Hematopoietic multipotent progenitor cell treated with erythropoietin and hydrocortisone succinate and interleukin-3 and kit ligand, for 4 days (in vitro differentiated cells): ENCODE measurements at places on chromosomes 2 and 18.

DNA sequence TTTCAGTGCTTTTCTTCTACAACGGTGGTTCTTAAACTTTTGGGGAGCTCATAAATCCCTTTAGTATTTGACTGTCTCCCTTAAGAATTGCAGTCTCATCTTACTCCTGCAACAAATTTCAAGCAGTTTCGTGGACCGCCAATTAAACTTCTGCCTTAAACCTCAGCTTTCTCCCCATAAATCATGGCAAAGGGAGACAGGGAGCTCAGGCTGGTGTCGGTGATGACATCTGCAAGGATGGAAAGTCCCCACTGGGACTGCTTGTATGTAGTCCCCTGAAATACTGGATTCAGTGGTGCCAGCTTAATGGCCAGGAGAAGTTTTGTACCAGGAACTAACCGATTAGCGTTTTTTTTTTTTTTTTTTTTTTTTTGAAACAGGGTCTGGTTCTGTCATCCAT is 148.7 kb upstream of the ITGA6 start:
- DNase-seq, result no peak

- DNase-seq, result no peak
Observed at GRCh38 chr18:2654928-2655177, 673 bp upstream of the SMCHD1 start.

DNA sequence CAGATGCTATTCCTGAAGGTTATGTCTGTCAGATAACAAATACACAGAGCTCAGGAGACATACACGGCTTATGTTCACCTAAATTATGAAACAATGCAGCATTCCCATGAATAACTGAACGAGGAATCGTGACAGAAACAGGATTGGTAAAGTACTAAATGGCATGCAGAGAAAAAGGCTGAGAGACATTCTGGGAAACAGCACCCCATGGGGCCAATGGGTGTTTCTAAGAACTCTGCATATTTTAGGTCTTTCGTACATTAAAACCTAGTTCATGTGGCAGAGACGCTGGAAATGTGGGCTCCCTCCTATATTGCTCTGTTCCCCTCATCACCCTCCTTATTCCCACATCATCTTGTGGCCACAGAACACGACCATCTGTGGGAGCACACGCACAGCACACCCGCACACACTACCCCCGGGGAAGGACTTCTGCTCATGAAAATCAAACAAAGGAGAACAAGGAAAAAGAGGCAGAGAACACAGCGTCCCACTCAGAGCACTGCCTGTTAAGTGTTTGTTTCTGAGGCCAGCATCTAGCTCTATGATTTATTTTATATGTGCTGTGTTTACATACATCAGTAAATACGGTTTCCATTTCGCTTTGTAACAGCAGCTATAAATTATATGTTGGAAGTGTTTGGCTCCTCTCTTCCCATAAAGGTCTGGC is 143.6 kb downstream of the AFF3 start:
- DNase-seq, result no peak

DNA sequence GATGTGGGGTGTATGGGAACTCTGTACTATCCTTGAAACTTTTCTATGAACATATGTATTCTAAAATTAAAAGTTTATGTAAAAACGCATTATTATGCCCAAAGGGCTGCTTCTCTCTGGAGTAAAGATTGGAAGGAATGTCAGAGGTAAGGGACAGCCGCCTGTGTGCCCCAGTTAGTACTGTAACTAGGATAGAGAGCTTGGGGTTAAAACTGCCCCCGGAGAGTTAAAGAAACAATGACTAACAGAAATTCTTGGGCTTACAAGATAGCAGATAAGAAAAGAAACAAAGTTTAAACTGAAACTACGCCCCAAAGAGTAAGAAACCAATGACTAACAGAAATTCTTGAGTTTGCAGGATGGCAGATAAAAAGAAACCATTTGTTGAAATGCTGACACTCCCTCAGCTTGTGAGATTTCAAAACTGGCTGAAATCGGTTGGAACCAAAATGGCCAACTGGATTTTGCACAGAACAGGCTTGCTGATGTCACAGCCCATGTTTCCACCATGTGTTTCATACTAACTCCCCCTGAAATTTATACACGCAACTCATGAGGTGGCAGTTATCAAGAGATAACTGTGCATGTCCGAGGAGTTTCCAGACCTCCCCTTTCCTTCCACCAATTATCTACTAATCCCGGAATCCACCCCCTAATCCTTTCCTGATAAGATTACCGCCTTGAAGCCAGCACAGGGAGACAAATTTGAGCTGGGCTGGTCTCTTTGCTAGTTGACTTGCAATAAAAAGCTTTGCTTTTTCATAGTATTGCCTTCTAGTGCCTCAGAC is 8.7 kb upstream of the TXNDC2 start:
- DNase-seq, result peak; percentile 96

DNA sequence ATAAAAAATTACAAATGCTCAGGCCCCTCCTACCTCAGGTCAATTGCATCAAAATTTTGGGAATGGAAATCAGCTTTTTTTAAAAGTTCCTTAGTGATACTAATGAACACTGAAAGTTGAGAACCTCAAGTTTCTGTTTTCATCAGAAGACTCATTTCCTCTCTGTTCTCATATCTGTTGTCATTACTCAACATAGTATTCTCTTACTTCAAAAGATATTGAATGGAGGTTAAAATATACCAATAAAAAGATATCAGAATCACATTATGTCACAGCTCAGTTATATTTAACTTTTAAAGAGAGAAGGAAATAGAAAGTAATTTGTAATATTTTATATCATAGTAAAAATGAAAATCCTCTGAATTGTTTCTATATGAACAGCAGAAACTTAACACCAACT is 959.4 kb upstream of the LRRTM1 start:
- no peak for DNase-seq

GRCh38 chr2:178870703-178871102 is 63.5 kb upstream of the TTN start:
- no peak for DNase-seq

- DNase-seq, result peak; percentile 63
Observed at GRCh38 chr2:44793322-44793870, 148.1 kb upstream of the SIX3 start.

GRCh38 chr2:231567159-231567558 is 25.5 kb upstream of the TEX44 start:
- DNase-seq, result no peak

DNA sequence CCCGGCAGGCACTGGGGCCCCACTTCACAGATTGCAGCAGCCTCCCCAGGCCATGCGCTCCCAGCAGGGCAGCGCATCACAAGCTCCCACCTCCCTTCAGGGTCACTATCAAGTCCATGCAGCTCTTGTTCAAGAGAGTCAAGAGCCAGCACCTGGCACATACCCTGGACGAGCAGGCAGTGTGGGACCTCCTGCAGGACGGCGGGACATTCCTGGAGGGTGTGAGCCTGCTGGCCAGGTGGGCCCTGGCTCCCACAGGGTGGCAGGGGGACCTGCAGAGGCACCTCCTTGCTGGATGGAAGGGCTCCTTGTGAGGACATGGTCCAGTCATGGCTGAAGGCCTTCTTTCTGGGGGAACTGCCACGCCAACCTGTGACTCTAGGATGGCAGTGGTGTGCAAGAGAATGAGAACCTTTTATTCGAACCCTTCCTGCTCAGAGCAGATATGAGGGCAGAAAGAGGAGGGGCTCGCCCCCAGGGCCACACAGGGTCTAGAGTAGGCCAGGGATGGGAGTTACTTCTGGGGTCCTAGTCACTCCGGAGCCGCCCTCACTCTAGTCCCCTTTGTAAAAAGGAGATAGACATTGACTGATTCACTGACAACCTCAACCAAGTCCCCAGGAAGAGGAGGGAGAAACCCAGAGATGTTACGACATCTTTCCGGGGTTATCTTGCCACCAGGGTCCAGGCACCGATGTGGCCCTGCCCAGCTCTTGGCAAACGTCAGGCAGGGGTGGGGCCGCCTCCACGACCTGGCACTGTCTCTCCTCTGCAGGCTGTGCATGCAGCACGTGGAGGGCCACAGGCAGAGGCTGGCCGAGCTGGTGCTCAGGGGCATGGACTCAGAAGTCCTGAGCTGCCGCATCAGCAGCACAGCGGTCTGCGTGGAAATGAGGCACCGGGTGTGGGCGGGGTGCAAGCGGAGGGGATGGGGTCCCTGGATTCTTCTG is 31.3 kb downstream of the HJURP start:
- peak; percentile 66 for DNase-seq

DNA sequence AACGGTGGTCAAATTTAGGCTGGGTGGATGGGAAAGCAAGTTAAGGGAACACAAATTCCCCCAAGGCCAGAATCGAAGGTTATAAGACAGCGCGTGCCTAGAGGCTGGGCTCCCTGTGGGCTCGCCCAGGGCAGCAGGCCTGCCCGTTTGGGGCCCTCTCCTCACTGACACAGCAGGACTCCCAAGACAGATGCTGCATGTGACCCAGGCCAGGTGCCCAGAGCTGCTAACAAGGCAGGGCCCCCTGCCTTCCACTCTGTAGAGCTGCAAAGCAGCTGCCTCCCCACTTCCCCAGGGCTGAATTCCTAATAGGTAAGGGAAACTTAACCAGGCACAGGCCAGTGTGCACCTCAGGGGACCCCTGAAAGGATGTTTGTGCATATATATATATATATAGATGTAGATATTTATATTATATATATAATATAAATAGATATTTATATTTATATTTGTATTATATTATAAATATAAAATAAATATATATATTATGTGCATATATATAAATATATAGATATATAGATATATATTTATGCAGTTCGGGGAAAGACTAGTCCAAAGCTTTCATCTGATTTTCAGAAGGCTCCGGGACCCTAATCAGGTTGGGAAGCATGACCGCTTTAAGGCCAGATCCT is 43.7 kb downstream of the TMEM37 start:
- DNase-seq, result no peak

DNA sequence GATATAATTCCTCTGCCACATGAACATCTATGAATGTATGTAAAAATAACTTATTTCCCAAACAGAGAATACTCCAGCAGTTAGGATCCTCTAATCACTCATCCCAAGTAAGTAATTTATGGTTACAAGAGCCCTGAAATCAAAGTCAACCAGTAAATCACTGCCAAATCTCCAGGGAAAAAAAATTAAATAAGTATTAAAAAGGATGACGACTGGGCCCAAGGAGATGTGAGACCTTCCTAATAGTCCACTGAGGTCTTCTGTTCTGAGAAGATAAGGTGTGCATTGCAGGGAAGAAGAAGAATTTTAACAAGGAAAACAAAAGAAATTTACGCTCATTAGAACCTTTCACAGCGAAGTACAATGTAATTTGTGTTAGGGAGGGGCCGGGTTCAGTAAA is 28.0 kb upstream of the WDR75 start:
- DNase-seq, result no peak

DNA sequence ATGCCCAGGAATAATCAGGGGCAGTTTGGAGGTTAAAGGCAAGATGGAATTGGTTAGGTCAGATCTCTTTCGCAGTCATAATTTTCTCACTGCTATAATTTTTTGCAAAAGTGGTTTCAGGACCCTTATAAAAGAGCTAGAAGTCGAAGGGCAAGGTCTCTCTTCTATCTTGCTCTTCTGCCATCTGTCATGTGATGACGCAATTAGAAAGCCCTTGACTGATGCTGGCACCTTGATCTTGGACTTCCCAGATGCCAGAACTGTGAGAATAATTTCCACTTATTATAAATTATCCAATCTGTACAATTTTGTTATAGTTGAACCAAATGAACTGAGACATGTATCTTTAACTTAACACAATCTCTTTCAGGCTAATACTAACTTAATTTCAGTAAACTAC is 6.3 kb upstream of the RALBP1 start:
- DNase-seq, result no peak
